ENCODE measurements at places on chromosomes 3 and 15.

- no peak for DNase-seq
Observed at GRCh38 chr3:2303566-2303965, 204.9 kb downstream of the CNTN4 start.

- no peak for DNase-seq
Observed at GRCh38 chr15:93671387-93671943, 559.9 kb upstream of the MCTP2 start.

DNA sequence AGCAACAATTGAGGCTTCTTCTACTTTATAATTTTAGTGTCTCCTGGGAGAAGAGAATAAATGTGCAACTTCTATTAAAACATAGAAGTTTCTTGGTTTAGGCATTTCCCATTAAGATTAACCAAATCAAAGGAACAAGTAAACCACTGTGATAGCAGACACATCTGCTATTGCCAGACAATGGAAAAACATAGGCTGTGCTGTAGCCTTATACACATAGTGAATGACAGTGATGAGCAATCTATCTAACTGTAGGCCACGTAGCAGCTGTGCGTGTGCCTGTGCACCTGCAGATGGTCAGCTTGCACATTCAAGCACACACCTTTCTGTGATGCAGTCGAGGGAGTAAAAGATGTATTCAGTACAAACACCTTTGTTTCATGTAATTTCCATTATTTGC, 32.7 kb downstream of the GNB4 start:
- DNase-seq: no peak

- no peak for DNase-seq
Observed at GRCh38 chr15:92665100-92665555, 9.6 kb upstream of the FAM174B start.

- DNase-seq: no peak
Observed at GRCh38 chr3:120198305-120198878, 86.6 kb downstream of the GPR156 start.

Measured in activated effector memory CD4-positive, alpha-beta T cell treated with Interleukin-2 at 50 U/mL for 16 hours (primary cell).